IMR-90 (cell line): ENCODE measurements at places on chromosomes 12 and 14.

DNA sequence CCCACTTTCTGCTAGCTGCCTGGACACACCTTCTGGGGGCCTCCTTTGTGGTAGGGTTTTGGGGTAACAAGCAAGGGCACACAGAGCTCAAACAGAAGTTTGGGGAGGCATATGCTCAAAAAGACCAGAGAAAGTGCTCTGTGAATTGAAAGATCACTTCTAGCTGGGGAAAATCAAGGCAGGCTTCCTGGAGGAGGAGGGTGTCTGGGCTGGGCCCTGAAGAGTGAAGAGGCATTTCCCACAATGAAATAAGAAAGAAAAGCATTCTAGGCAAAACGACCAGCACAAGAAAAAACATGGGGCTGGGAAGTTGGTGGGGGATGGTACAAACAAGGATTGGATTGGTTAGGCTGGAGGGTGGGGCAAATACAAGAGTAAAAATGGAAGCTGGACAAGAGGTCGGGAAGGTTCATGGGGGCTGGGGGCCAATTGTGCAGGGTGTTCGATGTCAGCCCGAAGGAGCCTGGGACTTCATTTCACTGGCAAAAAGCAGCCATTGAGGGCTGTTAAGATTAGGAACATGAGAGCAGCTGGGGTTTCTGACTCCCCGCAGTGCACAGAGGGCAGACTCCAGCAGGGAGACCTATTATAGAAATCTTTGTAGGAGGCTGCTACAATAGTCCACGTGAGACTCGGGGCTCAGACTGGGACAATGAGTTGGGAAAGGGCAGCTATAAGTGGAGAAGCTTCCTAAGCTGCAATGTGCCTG lies 51.5 kb upstream of the CMKLR1 start:
- DNase-seq, result no peak

DNA sequence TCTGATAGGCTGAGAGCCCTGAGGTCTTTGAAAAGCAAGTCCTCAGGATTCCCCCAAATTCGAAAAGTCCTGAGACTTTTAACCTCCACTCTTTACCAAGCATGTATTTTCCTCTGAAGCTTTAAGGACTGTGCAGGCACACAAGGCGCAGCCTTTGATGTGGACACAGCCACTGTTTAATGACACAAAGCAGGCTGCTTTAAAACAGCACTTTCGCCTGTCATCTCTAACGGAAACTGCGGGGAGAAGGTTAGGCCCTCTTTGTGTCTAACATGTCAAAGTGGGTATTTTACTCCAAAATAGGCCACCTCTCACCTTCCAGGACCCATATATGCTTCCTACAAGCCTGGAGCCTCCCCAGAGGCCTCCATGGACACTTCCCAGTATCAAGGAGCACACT lies 159.2 kb downstream of the GCH1 start:
- no peak for DNase-seq

- DNase-seq, result no peak
Observed at GRCh38 chr12:57549909-57550640, at the start of gene KIF5A. TSS of gene KIF5A (plus strand) at chr12:57550044. CDS start at chr12:57550272, 228 bp downstream.

GRCh38 chr12:93460003-93460402 lies 7.3 kb upstream of the MRPL42 start:
- DNase-seq, result no peak

- DNase-seq, result peak; percentile 82
Observed at GRCh38 chr12:94305130-94305957, 154.3 kb downstream of the CEP83 start.

DNA sequence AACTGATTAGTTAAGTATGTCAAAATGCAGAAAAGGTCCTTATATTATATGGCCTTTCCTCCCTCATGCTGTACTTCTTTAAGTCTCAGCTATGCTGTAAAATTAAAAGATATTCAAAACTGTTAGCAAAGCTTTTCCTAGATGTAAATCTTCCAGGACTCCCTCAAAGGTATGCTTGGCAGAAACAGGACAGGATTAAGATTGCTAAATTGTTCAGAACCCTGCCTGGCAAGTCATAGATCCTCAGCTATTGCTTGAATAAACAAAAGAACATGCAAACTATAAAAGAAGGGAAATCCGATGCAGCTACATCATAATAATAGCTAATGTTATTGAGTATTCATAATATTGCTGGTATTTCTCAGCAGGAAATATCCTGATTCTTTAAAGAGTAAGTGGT lies 322.6 kb downstream of the CCDC91 start:
- DNase-seq, result peak; percentile 45

GRCh38 chr12:132238488-132238854 lies 90.9 kb downstream of the GALNT9 start:
- DNase-seq, result no peak

- DNase-seq, result no peak
Observed at GRCh38 chr12:87165733-87166375, 863.3 kb downstream of the C12orf50 start.

- no peak for DNase-seq
Observed at GRCh38 chr14:81727218-81727617, 193.6 kb upstream of the SEL1L start.

DNA sequence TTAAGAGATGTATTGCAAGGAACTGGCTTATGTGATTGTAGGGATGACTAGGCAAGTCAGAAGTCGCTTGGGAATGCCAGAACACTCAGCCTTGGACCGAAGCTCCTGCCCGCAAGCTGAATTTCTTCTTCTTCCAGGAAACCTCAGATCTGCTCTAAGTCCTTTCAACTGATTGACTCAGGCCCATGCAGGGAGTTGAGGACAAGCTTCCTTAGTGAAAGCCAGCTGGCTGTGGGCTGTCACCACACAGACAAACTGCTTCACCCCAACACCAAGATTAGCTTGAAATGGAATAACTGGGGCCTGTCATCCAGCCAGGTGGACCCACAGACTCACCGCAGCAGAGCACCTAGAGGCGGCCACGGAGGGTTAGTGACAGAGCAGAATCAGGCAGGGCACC lies 24.7 kb downstream of the BDKRB2 start:
- no peak for DNase-seq

DNA sequence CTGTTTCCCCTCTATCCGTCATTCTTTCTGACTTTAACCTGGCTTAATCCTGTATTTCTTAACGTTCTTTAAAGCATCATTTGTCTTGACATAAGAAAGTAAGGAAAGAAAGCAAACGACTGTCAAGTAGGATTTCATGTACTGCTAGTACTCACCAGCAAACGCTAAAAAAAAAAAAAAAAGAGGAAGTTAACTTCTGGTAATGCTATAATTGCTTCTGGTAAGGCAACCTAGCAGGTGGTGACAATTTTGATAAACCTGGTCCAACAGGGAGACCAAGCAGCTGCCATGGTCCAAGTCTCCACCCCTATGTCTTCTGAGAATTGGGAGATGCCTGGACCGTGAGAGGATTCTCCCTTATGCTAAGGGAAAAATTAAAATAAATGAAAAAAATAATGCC lies 306.6 kb downstream of the DAD1 start:
- no peak for DNase-seq

DNA sequence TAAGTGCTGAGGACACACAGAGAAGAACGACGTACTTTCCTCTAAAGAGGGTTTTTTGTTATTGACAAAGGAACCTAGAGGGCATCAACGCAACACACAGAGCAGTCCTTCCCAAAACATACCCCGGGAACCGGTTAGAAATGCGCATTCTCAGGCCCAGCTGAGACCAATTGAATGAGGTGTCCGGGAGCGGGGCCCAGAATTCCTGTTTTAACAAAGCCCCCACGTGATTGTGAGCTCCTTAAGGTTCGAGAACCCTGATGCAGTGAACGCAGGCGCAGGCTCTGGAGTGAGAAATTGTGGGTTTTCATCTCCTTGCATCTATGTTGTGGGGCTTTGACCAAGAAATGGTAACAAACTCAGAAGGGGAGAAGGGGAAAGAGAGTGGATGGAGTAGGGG lies 51.0 kb upstream of the TBX3 start:
- no peak for DNase-seq

GRCh38 chr14:54550514-54550913 lies 16.4 kb upstream of the SAMD4A start:
- peak; percentile 71 for DNase-seq

DNA sequence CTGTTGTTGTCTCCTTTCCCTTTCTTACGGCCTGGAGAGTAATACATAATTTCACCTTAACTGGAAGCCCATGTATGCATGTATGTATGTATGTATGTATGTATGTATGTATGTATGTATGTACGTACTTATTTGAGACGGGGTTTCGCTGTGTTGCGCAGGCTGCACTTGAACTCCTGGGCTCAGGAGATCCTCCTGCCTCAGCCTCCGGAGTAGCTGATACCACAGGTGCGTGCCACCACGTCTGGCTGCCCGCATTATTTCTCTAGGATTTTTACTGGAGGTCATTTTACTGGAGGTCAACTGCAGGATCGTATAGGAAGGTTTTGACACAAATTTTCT lies 644 bp upstream of the OS9 start:
- no peak for DNase-seq

DNA sequence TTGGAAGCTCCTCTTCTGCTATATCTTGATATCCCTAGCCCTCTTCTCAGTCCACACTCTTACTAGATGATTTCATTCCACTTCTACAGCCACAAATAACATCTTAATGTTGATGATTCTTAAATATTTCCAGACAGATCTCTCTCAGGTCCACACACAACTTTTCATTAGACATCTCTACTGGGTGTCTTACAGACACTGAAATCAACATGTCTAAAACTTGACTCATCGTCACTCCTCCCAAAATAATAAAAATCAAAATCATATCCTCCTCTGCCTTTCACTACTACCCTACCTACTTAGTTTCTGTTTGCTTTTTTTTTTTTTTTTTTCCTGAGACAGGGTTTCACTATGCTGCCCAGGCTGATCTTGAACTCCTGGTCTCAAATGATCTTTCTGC lies 11.9 kb downstream of the PRDM4 start:
- peak; percentile 17 for DNase-seq

GRCh38 chr12:1936406-1937320 lies 18.2 kb upstream of the CACNA2D4 start:
- DNase-seq, result peak; percentile 82

DNA sequence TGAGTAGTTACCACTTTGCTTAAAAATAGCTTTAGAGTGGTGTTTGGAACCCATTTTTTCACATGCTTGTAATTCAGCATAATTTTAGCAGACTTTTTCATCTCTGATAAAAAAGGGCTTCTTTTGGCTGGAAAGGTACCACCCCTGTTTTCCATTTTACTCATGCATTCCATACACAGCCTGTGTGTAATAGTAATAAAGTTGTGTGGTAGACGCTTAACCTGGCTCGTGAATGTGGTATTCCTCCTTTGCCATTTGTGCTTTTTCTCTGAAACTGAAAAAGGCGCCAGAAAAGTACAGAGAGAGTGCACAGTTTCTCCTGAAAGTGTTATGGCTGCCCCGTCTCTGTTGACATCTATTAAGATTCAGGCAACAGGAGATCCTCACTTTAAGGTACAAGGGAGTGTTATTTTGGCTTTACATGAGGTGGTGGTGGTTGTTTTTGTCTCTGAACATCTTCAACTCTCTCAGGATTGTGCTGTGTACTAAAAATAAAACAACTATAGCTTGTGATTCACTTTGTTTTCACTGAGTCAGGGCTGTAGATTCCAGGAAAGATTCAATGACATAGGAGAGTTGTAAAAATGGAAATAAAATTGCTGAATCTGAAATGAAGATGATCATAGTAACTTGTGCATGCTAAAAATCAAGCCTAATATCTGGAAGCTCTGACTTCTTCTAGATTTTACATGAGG lies 45.6 kb upstream of the MIS18BP1 start:
- DNase-seq, result no peak

GRCh38 chr12:15143467-15143866 lies 77.8 kb downstream of the RERG start:
- no peak for DNase-seq

DNA sequence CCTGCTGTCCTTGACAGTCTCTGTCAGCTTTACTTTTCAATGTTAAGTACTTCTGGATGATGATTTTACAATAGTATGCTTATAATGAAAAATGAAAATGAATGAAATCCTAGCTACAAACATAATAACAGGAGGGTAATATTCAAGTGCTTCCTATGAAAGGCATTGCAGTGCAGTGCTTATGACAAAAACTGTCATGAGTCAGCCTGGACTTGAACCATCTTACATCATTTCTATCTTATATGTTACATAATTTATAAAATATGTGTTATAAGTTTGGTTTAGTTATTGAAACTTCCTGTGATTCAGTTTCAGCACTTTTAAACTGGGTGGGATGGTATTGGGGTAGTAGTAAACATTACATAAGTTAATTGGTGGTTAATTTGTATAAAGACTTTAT lies 451.7 kb downstream of the TMEM117 start:
- peak; percentile 43 for DNase-seq

DNA sequence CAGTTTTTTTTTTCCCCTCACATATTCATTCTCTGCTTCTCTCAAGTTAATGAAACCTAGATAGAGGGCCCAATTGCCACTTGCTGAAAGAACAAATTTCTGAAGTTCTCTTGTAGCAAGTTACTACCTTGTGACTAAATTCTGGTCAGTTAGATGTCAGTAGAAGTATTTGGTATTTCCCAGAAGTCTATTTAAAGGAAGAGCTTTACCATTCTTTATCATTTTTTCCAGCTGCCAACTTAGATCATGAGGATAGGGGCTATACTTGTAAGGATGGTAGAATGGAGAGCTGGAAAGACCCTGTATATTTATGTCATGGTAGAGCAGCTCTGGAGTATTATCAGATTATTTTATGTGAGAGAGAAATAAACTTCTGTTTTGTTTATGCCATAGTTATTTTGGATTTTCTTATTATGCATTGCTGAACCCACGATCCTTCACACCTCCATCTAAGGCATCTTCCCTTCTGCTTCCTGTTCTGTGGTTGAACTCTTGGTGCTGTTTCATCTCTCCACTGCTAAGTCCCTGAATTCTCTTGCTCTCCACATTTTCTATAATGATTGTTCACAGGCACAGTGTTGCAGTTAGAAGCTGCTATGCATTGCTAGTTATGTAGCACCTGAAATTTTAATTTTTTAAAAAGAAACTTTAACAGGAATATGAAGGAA lies 25.9 kb downstream of the FUT8 start:
- DNase-seq, result no peak

DNA sequence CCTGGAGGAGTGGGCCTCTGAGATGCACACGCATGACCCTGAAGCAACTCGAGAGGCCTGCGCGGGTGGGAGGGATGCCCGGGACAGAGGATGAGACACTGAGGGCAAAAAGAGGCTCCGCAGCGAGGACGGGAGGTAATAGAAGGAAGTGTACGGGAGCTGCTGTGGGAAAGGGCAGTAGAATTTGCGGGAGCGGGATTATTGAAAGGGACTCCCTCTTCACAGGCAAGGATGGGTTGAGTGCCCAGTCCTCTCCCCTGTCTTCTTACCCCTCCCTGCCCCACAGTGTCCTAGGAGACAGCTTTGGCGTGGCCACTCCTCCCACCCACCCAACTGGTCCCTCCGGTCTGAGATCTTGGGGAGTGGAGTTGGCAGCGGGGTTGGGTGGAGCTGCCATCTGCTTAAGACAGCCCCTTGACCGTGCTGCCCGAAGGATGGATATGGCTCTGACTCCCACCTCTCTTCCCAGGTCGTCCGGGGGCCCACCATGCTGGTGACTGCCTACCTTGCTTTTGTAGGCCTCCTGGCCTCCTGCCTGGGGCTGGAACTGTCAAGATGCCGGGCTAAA lies 15.7 kb upstream of the ESPL1 start:
- DNase-seq, result no peak
